GOT3 (cell line): ENCODE measurements at places on chromosomes 3 and 15.

DNA sequence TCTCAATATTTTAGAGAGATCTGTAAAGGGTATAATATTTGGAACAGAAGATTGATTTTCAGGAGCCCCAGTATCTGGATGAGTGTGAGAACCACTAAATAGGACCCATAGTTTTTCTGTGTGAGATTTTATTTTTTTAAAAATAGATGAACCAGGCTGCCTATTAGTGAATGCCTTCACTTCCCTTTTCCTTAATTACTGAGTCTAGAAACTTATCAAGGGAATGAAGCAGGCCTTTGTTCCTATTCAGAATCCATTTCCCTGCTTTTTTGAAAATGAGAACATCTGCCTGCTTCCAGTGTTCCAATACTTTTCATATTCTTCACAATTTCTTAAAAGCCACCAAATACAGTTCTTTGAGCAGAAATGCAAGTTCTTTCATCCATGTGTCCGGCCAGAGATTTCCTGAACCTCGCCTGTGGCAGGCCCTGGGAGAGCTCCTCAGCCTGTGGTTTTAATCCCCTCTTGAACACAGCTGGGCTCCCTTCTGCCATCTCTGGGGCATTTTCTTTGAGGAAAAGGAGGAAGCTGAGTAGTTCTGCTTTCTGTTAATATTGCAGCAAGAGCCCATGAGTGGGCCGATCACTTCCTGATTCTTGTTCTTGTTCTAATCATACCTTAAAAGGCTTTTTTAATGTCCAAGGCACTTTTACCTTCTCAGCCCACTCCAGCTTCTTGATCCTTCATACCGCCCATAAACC, 4.7 kb downstream of the EHD4 start:
- no peak for DNase-seq

- DNase-seq, result no peak
These were observed 55.0 kb downstream of the CFAP20DC start for GRCh38 chr3:58994746-58995330.

DNA sequence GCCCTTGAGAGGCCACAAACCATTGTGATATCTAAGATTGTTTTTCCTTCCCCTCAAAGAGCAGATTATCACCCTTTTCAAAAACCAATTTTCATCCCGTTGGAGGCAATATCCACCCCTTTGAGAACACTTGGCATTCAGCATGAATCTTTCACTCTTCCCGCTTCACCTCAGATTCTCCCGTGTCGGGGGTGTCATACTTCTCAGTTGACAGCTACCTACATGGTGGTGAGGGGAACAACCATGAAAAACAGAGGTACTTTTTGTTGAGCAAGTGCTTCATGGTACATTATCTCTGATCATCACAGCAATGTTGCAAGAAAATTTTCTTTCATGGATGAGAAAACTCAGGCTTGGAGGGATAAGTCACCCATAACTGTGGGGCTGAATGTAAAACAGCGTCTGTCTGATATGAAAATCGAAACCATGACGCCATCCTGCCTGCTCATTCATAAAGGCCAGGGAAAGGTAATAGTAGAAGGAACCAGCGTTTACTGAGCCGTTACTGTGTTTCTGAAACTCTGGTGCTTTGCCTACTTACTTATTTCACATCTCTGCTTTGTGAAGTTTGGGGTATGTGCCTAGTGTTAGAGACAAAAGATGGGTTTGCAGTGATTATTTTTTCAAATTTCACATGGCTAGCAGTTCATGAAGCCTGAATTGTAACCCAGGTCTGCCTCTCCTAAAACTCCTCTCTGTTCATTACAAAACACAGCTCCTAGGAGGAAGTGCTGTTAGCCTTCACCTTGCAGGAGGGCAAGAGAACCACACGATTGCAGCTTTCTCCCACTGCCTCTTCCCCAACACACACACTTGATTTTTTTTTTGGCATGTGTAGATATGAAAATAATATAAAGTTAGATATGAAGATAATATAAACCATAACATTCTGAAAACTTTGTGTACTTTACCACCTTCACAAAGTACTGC, 35.4 kb downstream of the SV2B start:
- DNase-seq, result no peak

- no peak for DNase-seq
These were observed 39.5 kb downstream of the GOLGA6L10 start for GRCh38 chr15:82309802-82310201.

- DNase-seq, result peak; percentile 41
These were observed at the start of gene FAN1 for GRCh38 chr15:30903497-30904187. Gene FAN1 (plus strand): TSS chr15:30903915. CDS start chr15:30904664, 749 bp downstream.

GRCh38 chr3:6516143-6516542, 344.8 kb upstream of the GRM7 start:
- DNase-seq, result no peak

DNA sequence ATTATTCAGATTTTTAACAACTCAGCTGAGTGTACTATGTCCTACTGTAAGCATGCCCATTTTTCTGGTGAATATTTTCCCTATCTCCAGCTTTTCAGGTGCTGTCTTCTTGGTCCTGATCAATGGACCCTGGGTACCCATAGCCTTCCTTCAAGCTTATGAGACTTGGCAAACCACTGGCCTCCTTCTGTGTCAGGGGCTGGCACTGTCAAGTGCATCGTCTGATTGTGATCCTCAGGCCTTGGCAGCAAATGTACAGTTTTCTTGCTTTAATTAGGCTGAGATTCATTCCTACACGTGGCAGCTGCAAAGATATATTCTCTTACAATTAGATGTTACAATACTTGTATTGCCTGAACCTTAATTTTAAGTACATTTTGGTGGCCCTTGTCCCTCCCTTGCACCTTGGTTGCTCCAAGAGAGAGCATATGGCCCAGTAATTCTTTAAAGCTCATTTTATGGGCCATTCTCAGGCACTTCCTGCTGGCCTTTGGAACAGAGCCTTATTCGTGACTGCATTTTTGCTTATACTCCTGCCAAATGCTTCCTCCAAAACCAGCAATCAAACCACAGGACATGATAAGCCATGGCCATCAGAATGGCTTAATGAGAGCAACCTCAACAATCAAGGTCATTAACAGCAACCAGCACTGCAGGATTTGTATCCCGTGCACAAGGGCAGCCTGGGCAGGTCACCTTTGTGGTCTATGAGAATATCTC, 179.9 kb downstream of the CNTN6 start:
- no peak for DNase-seq

DNA sequence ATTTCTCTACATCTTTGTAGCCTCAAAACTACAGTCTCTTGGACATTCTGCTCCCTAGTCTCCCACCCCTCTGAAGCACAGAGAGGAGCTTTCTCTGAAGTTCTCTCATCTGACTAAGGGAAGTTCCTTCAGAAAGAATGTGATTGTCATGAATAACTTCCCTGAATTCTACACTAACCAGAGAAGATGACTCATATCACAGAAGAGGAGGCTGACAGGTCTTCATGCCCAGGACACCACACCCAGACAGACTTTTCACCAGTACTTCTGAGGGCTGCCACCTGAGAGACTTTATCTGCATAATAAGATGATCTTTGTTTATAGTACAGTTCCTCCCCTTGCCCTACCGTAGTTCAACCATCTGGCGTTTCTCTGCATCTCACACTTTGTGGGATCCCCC, 52.8 kb downstream of the CDIN1 start:
- no peak for DNase-seq

GRCh38 chr3:19937459-19938294, 3.7 kb upstream of the EFHB start:
- DNase-seq, result no peak

GRCh38 chr3:182235504-182235903, 523.8 kb downstream of the SOX2 start:
- DNase-seq, result no peak

GRCh38 chr3:139187154-139187553, 142.5 kb upstream of the PRR23C start:
- DNase-seq, result no peak

DNA sequence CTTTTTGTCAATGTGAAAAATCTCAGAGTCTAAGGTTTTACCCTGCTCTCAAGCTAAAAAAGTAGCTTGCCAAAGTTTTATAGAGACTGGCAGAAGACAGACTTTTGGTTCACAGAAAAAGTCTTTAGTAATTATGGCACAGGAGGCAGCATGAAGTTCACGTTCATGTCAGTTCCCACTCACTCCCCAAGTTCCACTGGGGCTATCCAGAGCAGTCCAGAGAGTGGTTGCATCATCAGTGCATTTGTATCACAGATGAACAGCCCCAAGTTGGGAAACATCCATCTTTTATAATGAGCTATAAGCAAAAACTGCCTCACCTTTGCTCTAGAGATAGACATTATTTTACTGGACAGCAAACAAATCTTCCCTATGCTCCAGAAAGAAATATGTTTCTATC, 454.1 kb upstream of the AGTR1 start:
- DNase-seq, result no peak

- no peak for DNase-seq
These were observed 24.0 kb upstream of the C3orf70 start for GRCh38 chr3:185176750-185177359.

DNA sequence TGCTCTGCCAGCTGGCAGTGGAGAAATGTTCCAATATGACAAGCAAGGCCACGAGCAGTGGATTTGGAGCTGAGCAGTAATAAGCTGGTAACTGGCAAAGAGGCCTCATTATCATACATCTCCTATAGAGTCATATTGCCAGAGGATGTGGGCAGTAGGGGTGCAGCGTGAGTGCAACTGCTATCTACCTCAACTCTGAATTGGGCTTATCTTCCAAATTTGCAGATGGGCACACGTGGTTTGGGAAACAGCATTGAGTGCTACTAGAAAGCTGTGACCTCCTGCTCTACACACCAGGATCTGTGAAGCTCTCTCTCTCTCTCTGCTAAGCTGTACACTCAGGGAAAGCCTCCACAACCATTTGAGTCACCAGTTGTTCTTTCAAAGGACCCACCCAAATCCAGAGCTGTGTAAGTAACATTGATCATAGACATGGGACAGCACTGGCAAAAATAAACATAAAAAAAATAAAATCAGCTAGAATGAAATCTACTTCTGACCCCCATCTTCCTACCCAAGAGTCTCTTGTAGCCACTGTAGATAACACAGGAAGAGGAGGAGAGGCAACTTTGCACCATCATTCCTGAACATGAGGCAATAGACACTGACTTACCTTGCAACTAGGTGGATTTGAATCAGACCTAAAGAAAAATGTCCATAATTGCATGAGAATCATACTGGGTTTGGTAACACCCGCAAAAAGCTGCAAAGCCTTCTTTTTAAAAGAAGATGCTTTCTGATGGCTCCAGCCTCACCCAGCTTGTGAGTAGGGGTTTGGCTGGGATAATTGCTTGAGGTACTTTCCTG, 82.9 kb upstream of the THBS1 start:
- no peak for DNase-seq

DNA sequence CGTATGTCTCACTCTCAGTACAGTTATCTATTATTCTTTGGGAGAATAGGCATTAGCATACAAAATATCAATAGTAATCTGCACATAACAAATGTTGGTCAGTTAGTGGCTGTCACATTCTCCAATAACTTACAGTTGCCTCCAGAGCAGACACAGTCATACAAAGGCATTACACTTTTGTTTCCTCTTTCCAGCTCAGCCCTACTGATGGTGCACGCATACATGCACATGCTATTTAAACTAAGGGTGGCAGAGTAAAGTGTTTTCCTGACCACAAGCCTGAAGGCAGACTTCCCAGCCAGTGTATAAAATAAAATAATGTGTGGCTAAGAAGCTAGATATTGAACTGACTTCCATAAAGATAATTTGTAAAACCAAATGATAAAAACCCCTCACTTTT, 47.6 kb downstream of the PHLDB2 start:
- DNase-seq, result no peak

DNA sequence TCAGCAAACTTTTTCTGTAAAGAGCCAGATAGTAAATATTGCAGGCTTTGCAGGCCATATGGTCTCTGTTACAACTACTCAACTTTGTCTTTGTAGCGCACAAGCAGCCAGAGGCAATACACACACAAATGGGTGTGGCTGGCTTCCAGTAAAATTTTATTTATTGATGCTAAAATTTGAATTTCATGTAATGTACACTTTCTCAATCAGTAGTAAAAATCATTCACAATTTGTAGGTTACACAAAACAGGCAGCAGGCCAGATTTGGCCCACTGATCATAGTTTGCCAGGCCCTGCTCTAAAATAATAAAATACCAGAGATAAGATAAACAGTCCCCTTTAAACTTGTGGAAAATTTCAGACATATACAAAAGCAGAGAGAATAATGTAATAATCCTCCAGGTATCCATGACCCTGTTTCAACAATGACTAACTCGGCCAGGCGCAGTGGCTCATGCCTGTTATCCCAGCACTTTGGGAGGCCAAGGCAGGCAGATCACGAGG, 330.3 kb downstream of the SHQ1 start:
- no peak for DNase-seq

- no peak for DNase-seq
These were observed 89.0 kb downstream of the C3orf85 start for GRCh38 chr3:109225516-109225915.

- no peak for DNase-seq
These were observed 34.3 kb downstream of the GOLIM4 start for GRCh38 chr3:168061332-168061996.
